ENCODE measurements at places on chromosomes 6 and 20.

DNA sequence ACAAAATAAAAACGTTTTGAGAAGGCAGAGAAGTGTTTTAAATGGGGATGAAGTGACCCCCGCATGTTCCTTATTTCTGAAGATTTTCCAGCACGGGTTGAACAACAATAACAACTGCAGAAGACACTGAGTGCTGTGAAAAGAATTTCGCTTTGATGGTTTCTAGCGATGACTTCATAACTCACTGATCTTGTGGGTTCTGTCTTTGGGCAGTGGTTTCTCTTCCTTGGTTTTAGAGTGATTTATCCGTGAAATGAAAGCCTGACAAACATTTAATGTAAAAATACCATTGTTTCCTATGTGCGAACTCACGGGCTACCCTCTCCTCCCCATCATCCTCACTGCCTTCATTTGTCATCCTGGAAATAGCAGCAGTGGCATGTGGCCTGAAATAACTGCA, 793.9 kb downstream of the QKI start:
- no peak for DNase-seq

DNA sequence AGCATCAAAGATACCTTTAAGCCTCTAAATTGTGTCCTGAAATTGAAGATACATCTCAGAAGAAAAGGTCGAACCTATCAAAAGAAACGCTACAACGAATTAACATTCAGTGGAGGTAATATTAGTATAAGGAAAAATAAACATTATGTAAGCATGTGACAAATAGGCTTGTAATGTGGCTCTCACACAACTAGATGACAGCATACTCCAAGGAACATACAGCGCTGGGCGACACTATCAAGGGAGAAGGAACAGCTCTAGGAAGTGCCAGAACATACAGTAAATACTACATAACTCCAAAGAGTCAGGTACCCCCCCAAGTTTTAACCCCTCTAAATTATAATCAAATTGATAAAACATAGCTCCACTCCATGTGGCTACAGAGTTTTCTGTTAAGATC, 103.5 kb downstream of the LAMP5 start:
- DNase-seq: no peak

- no peak for DNase-seq
These were observed 145.0 kb downstream of the HTR1B start for GRCh38 chr6:77318256-77318655.

DNA sequence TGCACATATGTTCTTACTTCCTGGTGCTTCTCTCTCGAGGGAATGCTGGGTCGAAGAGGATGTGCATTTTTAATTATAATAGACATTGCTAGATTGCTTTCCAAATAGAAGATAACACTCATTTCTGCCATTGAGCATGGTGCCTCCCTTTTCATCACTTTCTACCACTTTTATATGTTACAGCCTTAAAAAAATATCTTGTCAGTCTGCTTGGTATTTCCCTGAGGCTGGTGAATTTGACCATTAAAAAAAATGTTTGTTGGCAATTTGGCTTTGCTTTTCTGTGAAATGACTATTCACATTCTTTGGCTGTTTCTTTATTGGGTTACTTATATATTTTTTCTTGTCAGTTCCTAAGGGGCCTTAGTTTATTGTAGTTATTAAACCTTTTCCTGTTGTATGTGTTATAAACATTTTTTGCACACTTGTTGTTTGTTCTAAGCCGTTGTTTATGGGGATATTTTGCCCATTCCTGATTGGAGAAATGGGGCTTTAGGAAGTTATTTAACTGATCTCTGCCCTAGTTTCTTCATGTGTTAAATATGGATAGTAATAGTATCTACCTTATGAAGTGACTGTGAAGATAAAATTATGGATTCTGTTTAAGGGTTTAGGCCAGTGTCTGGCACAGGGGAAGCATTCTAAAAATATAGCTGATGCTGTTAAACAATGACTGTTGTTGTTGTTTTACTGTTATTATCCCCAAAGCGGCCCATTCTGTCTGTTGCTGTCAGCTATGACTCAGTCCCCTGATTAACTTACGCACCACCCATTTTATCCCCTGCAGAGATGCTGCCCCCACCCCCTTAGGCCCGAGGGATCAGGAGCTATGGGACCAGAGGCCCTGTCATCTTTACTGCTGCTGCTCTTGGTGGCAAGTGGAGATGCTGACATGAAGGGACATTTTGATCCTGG, 3.8 kb downstream of the DDR1 start:
- DNase-seq: no peak

DNA sequence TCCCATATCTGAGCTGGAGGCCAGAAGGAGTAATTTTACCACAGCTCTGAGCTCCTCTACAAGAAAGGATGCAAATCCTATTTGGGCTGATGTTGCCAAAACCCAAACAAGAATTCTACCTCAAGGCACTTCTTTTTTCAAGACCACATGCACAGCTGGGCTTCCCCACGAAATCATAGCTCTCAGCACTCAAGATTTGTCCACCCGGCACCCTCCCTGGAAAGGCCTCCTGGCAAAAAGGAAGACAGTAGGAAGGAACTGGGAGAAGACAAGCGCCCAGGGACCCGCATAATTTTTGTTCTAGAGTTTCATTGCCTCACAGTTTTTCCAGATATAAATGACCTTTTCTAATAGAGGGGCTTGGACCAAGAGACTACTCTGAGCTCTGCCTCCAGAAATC, 90.5 kb downstream of the BANF2 start:
- no peak for DNase-seq

DNA sequence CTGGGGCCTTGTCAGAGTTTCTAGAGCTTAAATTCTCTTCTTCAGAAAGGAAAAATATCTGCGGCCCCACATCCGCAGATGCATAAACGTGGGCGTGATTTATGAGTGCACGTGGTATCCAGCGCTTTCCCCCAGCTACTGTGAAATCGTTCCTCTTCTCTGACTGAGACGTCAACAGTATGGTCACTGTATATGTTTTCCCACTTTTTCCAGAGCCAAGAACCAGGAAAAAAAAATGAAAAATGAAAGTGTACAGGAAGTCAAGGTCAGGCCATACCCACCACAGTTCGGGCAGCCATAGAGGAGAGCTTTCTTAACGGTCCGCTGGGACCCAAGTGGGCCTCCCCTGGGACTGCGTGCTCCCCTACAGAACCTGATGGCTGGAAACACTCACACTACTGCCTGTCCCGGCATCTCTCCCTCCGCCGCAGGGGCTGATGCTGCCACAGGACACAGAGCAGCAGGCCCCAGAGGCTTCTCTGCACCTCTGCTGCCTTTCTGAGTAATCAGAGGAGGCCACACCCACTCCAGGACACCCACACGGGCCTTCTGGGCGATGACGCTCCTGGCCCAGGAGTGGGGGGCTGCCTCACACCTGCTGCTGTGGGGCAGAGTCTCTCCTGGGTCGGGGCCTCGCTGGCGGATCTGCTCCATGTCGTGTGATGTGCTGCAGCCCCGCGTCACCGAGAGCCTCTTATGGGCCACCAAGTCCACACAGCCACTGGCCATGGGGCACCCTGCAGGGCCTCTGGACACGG, 16.4 kb upstream of the STX16 start:
- no peak for DNase-seq

DNA sequence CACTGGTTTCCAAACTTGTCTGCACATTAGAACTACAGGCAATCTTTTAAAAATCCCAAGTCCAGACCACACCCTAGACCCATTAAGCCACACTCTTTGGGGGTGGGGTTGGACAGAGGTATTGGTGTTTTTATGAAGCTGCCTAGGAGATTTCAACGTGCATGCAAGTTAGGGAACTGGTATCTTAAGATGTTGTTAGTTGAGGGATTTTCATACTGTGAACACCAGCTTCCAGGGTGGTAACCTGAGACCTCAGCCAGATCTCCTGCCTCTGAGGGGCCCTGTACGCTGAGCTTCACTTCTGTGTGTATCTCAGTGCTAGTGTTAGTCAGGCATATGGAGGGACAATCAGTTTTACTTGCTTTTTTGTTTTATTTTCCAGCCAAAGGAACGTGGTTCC, 138.0 kb downstream of the UTRN start:
- no peak for DNase-seq

- no peak for DNase-seq
These were observed 163.4 kb upstream of the SLC24A3 start for GRCh38 chr20:19048995-19049501.

GRCh38 chr6:108895571-108895970, 47.3 kb downstream of the ARMC2 start:
- no peak for DNase-seq

DNA sequence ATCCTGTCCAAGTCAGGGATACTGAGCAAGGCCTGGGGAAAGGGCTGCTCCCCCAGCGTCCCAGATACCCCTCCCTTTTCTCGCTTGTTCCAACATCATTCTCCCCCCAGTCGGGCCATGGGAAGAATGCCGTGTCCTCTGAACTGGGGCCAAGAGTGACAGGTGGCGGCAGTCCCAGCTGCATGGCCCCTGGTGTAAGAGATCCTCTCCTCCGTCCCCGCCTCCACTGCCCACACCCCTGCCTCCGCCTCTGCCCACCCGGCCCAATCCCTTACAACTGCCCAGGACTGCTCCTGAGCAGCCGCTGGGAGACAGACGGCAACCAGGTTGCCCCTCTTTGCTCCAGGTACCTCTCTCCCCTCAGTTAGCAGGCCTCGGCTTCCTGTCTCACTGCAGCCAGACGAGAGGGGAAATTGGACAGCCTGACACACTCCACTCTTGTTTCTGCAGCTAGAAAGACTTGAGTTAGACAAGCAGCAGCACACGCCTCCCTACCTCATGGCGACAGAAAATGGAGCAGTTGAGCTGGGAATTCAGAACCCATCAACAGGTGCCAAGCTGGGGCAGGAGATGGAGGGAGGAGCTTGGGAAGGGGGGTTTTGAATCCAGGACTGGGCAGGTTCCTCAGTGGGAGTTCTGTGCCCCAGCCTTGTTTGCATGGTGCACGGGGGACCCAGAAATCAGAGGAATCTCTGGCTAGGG, at the start of gene MYLK2:
MYLK2 (plus strand) TSS at position 274 of the 702 bp plus-strand sequence; CDS start at position 499, 225 bp downstream.
- DNase-seq: no peak

DNA sequence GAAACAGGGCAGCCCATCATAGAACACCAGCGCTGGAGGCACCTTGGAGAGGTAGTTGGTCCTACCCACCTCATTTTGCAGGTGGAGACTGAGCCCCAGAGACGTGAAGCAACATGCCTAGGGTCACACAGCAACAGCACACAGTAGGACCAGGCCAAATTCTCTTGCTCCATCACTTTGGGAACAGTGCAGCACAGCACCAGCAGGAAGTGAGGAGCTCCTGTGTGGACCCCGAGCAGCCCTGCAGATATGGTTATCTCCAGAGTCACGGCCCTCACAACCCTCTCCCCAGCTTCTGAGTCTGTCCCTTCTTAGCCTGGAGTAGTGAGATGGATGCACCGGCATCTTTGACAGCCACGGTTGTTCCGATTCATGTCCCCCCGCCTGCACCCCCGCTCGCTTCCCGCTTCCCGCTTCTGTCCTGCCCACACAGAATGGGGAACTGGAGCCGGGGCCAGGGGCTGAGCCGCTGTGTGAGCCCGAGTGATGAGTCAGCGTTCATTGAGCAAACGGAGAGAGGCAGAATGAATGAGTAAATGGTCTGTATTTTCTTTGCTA, 72.6 kb upstream of the DUSP22 start:
- no peak for DNase-seq

DNA sequence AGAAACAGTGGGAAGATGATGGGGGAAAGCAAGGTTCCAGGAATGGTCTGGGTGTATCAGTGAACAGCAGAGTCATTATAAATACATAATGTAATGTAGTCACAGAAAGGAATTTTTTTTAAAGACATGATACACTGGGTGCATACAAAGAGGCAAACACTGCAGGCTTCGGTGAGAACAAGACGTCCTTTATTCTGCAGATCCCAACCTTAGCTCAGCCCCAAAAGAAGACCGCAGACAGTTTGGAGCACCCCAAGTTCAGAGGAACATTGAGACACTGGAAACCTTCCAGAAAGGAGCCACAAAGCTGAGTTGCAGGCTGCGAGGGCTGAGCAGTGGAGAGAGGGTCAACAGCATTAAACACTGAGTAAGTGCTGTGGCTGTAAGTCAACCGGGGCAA, 30.6 kb upstream of the FOXC1 start:
- no peak for DNase-seq

GRCh38 chr6:69155467-69155866, 520.4 kb downstream of the ADGRB3 start:
- DNase-seq: no peak

DNA sequence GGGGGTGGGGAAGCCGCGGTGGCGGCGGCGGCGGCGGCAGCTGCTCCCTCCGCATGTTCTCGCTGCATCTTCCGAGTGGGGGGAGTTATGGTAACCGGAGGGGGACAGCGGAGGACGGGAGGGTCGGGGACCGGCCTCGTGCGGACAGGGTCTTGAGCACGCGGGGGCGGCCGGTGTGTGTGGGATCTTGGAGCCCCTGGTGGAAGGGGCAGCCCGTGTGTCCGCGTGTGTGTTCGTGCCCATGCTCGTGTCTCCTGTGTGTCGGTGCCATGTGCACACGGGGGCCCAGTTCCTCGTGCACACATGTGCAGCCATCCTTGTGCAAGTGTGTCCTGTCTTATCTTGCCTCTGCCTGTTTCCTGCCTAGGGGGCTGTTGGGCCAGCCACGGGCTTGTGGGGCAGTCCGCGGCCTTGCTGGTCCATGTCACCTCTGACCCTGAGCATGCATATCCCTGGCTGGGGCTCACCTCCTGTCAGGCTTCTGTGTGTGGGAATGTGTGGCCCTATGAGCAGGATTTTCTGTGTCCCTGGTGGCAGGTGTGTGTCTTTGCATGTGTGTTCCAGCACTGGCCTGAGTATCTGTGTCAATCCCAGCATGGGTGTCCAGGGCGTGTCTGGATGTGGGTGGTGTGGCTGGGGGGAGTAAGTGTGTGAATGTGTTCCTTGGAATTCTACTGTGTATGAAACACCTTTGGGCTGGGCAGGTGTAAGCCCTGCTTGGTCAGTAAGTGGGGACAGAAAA, 8.5 kb downstream of the SYNGAP1 start:
- no peak for DNase-seq
